ENCODE measurements at places on chromosomes 12 and 14.

DNA sequence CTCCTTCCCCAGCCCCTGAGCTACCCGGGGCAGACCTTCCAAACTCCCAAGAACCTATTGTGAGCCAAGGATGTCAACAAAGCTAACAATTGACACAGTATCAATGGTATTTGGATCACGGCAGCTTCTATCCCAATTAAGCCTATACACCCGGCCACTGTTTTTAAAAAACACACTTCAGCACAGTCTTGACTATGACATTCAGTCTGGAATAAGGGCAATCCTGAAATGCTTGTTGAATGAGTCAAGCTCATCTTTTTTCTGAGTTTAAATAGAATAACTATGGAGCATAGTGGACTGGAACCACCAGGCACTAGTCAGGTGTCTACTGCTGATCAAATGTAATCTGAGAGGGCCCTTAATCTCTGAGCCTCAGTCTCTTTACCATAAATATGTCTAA lies 5.7 kb downstream of the DENND5B start:
- DNase-seq: no peak

DNA sequence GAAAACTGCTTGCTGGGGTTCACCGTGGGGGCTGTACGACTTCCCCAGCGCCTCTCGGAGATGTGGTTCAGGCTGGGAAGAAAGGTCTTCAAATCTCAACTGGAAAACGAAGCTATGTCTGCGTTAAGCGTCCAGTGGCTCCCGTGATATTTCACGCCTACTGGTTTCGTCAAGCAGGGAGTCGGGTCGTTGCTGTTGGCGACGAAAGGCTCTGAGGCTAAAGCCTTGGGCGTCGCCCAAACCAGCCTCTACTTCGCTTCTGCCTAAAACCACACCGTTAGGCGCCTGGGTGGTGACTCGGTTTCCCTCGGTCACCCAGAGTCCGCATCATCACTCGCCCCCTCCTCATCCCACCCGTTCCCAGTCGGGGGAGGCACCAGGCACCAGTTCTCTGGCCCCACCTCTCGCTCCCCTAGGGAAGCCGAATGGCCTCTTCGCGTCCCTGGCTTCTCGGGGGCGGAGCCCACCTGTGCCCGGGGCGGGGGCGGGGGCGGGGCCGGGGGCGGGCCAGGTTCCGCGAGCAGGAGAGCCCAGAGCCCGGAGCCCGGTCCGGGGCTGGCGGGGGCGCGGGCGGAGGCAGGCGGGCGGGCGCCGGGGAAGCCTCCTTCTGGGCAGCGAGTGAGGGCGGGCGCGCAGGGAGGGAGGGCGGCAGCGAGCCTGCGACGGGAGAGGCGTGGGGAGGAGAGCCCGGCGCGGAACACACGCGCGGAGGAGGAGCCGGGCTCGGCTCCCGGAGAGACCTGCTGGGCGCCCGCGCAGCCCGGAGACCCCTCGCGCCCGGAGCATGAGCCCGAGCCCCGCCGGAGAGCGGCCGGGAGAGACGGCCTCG lies at the start of gene B4GALNT3:
TSS of gene B4GALNT3 (plus strand) at position 510 of the 829 bp plus-strand sequence. CDS start 438 bp downstream, outside the sequence.
- DNase-seq: no peak

DNA sequence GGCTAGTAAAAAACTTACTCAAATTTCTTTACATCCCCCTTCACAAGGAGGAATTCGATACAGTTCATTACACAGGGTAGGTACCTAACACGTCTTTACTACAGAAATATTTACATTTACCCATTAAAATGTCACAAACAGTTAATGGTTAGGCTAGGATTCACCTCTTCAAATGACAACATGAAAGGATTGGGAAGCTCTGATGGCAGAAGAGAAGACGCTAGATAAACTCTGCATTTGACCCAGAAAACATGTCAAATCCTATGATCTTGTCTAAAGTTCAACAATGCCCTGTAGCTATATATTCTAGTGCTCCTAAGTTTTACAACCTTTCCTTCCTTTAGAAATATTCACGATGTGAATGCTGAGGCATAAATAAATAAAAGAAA lies 64.8 kb downstream of the DENND5B start:
- DNase-seq: no peak

GRCh38 chr12:113090740-113091139 lies 34.2 kb downstream of the DTX1 start:
- DNase-seq: no peak

DNA sequence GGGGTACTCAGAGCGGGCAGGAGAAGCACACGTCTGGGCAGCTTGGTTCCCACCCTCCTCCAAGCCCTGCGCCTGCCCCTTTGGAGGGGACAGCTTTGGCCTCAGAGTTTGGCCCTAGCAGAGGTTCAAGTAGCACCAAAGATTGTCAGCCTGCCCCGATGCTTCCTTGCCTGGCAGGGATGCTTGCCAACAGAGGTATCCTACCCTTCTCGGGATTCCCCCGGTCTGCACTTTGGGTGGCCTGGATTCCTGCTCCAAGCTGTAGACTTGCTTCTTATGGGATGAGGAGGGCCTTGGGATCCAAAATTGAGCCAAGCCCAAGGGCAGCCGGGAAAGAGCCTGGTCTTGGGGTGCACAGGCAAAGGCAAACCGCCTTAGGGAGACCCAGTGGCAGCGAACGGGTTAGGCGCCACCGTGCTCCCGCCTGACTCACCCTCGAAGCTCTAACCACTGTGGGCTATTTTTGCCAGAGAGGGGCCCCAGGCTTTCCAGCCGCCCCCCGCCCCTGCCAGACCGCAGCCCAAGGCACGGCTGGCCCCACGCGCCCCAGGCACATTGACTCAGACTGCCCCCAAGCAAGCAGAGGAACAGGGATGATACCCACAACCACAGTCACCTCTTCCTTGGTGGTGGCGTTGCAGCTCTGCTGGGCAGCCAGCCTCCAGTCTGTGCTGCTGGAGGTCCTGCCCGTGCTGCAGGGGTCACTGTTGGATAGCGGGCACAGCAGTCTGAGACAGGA lies 847 bp upstream of the WNT10B start:
- DNase-seq: no peak

GRCh38 chr12:115752913-115753726 lies 524.4 kb downstream of the MED13L start:
- DNase-seq: peak; percentile 45

DNA sequence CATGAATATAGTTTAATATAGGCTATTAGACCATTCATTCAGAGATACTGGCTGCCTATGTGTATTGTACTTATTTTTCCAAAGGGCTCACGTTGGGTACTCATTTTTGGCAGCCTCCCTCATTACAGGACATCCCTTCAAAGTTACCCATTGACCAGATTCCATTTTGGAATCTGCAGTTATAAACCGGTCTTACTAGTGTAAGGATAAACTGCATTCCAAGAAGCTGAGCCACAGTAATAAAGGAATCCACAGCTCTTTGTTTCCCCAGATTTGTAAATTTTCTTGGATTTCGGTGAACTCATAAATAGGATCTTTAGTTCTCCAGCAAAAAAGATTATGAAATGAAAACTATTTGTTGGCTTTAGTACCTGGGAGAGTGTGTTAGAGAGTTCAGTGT lies 18.9 kb upstream of the CFL2 start:
- DNase-seq: no peak

- DNase-seq: peak; percentile 94
Measured at GRCh38 chr14:34665785-34666435, 36.0 kb upstream of the SNX6 start.

GRCh38 chr12:22828066-22828465 lies 203.1 kb downstream of the ETNK1 start:
- no peak for DNase-seq

- no peak for DNase-seq
Measured at GRCh38 chr14:102930753-102931579, 8.5 kb downstream of the AMN start.

GRCh38 chr12:92378682-92379479 lies 233.2 kb upstream of the BTG1 start:
- no peak for DNase-seq

DNA sequence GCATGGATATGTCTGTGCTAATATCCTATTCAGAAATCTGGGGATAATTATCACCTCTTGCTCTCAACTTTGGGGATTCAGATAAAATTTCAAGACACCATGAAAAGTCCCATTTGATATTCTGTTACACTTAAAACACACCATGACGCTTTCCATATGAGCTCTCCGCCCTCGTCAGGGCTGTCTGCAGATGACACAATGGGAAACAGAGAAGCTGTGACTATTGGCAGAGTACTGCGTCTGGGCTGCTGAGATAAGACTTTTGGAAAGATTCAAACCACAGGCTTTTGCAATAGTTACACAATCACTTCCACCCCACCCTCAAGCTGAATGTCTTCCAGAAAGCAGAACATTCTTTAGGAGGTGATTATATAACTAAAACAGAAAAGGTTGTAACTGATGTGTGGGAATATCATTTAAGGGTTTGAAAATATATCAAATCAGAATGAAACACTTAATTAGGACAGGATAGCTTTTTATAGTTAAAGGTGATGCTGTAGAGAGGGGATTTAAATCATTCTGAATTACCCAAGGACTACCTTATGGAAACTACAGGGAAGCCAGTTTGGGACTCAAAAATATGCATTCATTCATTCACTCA lies 75.3 kb upstream of the TMPO start:
- DNase-seq: peak; percentile 93

GRCh38 chr14:22070119-22070982 lies 396.7 kb upstream of the OR4E1 start:
- DNase-seq: no peak

- DNase-seq: no peak
Measured at GRCh38 chr12:52232203-52232673, 805 bp upstream of the KRT7 start.

DNA sequence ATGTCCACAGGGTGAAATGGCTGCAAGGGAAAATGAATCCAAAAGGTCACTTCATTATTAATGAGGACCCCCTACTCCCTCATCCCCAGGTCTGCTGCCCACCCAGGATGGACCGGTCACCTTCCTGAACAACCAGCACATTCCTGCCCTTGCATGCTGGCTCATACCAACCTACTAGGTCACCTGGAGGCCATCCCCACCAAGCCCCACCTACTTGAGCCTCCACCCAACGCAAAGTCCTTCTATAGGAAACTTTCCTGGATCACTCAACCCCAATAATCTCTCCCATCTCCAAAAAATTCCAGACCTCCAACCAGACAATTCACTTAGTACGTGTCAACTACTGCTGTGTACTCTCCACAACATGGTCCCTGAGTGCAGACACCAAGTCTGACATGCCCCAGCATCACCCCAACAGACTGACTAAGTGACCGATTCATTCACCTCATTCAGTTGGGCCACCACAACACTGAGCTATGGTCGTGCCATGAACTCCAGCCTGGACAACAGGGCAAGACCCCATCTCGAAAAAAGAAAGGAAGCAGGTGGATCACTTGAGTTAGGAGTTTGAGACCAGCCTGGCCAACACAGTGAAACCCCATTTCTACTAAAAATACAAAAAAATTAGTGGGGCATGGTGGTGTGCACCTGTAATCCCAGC lies 18.1 kb downstream of the CLMN start:
- no peak for DNase-seq

DNA sequence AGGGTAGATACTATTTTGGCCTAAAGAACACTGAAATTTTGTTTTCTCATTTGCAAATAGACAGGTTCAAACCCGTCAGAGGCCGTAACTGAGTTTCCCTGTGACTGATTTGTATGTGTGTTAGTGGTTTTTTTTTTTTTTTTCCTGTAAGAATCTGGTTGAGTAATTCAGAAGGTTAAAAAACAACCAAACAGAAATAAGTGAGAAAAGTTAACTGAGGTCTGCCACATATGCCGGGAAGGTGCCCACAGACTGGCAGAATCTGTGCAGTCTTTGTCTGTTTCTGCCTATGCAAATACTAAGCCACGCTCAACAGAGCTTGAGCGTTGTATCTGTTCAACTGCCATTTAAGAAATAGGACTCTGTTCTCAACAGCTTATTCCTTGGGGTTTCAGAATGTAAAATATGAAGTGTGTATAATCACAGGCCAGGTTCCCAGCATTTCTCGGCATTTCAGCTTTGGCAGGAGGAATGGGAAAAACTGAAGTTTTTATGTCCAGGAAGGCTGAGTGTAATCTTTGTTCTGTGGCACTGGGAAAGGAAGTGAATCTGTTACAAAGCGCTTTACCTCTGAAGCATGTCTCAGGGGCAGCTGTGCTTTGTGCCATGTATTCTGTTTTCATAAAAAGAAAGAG lies 181.9 kb downstream of the PRKCH start:
- DNase-seq: no peak

DNA sequence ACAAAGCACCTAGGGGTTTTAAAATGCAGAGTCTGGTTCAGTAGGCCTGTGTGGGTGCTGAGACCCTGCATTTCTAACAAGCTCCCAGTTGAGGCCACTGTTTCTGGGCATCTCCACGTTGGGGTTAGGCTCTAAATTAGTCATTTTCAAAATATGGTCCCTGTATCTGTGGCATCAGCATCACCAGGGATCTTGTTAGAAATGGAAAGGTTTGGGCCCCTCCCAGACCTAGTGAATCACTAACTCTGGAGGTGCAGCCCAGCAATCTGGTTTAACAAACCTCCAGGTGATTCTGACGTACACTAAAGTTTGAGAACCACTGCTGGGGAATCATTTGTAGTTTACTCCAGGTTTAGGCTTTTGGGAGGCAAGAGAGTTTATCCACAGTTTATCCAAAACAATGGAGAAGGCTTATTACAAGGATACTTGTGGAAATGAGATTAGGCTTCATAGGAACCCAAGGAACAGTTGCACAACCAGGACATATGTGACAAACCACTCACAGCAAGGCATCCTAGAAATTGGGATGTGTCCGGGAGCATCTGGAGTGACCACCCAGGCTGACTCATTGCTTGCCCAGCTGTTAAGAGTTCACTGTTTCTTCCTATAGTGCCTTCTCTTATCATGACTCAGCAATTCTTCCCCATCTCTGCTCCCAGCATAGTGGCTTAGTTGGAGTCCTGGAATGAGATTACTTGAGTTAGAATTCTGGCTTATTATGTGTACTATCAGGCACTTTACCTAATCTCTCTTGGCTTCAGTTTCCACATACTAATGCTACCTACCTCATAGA lies 71.6 kb upstream of the STXBP6 start:
- peak; percentile 76 for DNase-seq
